Upper lobe of right lung (tissue), 1 donor: ENCODE measurements at places on chromosomes 4 and X. TPM values are rescaled to one million over a fixed set of nuclear protein-coding genes. Genes with fewer than 3 reads are reported as not detected.

The HERC5 gene
- 18.4 TPM for total RNA-seq

The FMR1NB gene
- not detected for total RNA-seq

The STS gene
- 11.6 TPM for total RNA-seq

The CCSER1 gene
- total RNA-seq, result 7.4 TPM

The PDLIM3 gene
- total RNA-seq, result 24.4 TPM

The GPRASP3 gene
- total RNA-seq, result 4.3 TPM

The AGTR2 gene
- 60.7 TPM for total RNA-seq

The MAGED4 gene
- 2.1 TPM for total RNA-seq

The CTAG1B gene
- total RNA-seq, result not detected

The GLOD5 gene
- total RNA-seq, result 2.6 TPM

GRCh38 chr4:123943976-123944375 lies 547.4 kb downstream of the SPRY1 start:
- no peak for DNase-seq

DNA sequence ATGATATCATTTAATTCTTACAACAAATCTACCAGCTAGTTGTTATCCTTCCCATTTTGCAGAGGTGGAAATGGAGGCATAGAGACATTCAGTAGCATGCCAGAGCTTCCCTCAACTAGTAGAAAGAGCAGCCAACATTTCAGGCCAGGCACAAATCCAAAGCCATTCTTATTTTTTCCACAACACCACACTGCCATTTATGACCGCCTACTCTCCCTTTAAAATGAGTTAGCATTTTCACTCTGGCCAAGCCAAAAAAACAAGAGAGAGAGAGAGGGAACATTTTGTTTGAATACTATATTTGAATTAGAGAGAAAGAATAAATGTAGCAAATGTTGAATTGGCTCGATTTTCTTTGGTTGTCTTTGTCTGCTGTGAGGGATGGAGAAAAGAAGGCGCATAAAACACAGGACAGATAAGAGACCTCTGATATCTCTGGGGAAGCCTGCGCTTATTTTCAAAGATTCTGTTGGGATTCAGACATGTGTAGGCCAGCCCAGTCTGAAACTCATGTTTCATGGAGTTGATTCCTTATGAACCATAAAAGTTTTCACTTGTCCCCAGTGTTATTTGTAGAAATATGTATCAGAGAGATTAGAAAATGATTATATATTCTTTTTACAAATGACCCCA lies 265.7 kb downstream of the RAB28 start:
- DNase-seq, result no peak

GRCh38 chr4:139005774-139006173 lies 9.8 kb upstream of the NOCT start:
- no peak for DNase-seq

- DNase-seq, result no peak
Observed at GRCh38 chrX:44062840-44063239, 89.7 kb upstream of the NDP start.

DNA sequence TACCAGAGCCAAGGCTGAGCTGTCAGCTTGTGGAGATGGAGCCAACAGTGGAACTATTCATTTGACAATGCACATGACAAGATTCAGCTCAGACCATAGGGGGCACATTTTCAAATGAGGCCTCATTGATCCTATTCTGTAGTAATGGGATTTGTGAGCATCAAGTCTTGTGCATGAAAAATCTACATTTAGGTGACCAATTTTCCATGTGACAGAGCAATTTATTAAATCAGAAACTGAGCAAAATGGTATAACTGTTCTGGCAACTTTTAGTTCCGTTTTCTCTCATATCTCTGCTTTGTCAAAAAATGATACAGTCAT lies 108.5 kb upstream of the PCDH18 start:
- DNase-seq, result no peak

DNA sequence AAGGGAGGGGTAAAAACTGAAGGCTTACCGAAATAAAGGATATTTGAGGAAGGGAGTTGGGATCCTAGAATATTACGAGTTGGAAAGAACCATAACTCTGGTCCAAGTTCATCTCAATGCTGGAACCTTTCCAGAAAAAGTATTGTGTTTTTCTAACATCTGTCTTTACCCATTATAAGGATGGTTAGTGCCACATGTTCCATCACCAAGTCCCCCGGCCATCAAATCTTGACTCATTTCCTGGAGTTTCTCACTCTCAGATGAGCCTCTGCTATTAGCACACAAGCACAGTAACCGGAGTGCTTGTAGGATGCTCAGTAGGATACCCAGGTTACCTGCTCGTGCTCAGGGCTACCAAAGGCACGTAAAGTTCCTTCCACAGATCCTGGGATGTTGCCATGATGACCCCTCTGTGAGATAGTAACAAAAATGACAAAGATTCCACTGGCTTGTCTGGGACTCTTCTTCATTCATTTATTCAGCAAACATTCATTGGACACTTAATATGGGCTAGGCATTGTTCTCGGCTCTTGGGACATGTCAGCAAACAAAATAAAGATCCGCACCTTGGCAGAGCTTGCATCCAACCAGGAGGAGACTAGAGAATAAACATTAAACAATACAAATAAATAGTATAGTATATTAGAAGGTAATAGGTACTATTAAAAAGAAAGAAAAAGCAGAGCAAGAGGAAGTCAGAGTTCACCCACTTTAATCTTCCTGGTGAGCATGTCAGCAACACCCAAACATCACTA lies 36.3 kb downstream of the PKD2 start:
- no peak for DNase-seq

GRCh38 chr4:76998251-76998901 lies 48.8 kb downstream of the SEPTIN11 start:
- DNase-seq, result no peak

DNA sequence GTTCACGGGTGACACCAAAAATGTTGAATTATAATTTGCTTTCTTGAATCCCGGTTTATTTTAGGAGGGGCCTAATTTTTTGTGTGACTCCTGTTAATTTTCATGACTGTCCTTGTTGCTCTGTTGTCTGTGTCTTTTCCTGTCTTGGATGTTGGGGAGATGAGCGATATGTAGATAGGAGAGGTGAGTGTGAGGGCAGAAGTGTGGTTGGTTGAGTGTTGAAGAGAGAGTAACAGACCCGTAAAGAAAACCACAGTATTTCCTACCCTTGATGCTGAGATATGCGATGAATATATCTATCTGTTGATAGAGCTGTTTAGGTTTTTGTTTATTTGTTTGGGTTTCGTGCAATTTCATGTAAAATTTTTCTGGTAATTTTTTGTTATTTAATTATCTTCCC lies 70.5 kb downstream of the CPE start:
- DNase-seq, result no peak

DNA sequence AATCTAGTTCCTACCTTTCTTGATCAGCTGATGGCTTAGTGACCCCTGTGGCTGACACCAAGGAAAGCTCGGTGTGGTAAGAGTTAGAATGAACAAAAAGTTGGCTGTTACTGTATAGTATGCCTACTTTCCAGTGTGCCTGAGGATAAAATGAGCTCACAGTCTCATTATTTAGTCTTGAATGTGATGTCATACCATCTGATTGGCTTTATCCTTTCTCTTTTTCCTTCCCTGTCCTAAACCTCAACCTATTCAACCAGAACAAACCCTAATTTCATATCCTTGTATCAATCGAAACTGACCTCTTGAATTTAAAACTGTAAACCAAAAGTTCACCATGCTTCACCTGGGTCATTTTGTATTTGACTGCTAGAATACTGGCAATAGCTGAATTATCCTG lies 156.4 kb downstream of the PPARGC1A start:
- DNase-seq, result no peak

- DNase-seq, result no peak
Observed at GRCh38 chr4:150743564-150744342, 161.8 kb downstream of the MAB21L2 start.

- no peak for DNase-seq
Observed at GRCh38 chr4:85423431-85423830, 51.5 kb upstream of the ARHGAP24 start.

- no peak for DNase-seq
Observed at GRCh38 chrX:129700536-129700935, 38.2 kb upstream of the XPNPEP2 start.

DNA sequence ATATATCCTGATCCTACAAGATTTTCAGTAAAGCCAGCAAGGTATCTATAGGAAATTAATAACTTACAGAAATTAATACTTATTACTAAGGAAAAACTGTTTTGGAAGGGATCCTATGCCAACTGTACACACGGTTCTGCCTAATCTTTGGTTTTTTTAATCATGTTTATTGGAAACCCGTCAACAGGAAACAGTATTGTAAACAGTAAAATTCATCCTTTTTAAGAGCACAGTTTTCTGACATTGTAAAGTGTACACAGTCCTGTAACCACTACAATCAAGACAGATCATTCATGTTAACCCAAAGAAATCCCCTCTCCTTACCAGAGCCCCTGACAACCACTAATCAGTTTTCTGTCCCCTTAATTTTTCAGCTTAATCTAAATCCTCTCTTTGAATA lies 9.9 kb downstream of the ABCG2 start:
- no peak for DNase-seq
